Activated CD4-positive, alpha-beta T cell treated with anti-CD3 and anti-CD28 coated beads for 24 hours (primary cell): ENCODE measurements at places on chromosomes 1 and 21.

- no peak for DNase-seq
Measured at GRCh38 chr1:1758059-1758621, 20.1 kb downstream of the NADK start.

- no peak for DNase-seq
Measured at GRCh38 chr1:25527226-25527846, 16.1 kb upstream of the LDLRAP1 start.

DNA sequence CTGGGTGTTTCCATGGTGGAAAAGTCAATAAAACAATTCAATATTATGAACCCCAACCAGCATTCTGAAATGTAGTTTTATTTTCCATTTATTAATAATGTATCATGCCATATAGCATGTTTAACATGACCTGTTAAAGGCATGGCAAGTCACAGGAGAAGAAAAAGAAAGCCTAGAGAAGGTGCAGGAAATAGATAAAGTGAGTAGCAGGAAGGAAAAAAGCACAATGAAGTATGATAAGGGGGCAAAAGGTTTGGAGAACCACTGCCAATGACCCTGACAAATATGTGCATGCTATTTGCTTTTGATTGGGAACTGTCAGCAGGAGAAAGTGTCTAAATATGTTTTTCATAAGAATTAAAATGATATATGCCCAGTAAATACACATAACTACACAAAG is 85.6 kb downstream of the HMCN1 start:
- DNase-seq = no peak

DNA sequence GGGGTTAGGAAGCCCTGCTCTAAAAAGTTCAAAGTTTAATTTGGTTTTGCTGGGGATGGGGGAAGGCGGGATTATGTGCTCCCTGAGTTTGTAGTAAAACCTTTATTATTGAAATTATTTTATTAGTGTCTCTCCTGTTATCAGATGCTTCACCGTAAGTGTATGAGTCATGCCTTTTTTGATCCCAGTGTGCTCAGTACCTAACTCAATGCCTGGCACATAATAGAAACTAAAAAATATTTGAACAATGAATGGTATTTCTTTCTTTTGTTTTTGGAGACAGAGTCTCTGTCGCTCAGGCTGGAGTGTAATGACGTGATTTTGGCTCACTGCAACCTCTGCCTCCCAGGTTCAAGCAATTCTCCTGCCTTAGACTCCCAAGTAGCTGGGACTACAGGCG is 6.4 kb downstream of the SNRPE start:
- no peak for DNase-seq

- no peak for DNase-seq
Measured at GRCh38 chr1:118905671-118906070, 82.5 kb downstream of the TBX15 start.

DNA sequence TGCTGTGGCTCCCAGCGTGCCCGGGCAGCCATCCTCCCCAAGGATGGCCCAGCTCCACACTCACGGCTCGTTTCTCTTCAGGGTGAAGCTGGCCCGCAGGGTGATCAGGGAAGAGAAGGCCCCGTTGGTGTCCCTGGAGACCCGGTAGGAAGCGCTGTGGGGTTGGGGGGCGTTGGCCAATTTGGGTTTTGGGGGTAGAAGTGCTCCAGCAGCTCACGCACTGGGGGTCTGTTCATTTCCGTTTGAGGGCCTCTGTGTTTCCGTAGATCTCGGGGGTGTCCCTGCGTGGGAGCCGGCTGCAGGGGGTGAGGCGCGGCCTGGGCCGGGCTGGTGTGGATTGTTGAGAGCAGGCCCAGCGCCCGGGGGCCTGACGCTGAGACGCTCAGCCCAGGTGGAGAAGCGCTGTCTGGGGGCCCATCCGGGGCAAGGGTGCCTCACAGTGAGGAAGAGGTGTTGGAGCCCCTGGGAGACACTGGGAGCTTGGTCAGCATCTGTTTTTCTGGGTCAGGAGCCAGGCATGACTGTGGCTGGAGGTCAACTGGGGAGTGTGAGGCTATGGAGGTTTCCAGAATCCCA is 12.6 kb downstream of the COL6A1 start:
- DNase-seq = no peak

DNA sequence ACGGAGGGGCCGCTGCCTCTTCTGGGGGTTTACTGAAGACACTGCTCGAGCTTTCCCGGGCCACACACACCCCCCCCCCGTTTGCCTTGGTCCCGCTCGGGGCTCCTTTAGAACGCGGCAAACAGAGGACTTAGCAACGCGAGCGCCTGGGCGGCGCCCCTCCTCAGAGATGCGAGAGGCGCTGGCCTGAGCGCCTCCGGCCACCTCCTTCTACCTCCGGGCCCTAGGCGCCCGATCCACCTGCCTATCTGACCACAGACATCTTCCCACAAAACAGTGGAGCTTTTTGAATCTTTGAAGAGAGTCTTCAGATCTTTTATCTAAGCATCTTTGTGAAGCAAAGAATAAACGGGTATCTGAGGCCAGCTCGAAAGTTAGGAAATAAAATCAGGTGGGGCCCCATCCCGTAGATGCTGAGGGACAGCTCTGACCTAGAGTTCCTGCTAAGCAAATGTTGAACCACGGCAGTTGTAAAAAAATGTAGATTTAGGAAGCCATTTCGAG is 436 bp upstream of the TTLL7 start:
- DNase-seq = no peak

GRCh38 chr1:100982793-100983192 is 42.8 kb downstream of the DPH5 start:
- no peak for DNase-seq

GRCh38 chr21:41169258-41169576 is 1.3 kb downstream of the BACE2 start:
- no peak for DNase-seq

- DNase-seq = peak; percentile 7
Measured at GRCh38 chr1:33180911-33181890, 642 bp downstream of the TRIM62 start.

DNA sequence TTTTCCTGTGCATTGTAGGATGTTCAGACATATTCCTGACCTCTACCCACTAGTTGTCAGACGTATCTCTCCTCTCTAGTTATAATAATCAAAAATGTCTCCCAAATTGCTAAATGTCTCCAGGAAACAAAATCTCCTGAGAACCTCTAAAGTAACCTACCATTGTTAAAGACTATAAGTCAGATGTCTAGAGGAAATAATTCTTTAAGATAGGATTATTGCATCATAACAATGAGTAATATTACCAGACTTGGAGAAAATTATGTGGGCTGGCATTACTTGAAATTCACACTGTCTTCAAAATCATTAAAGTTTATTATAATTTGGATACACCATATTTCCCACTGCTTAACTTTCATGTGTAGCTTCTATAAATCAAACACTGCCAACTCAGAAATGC is 643.0 kb upstream of the ADGRL2 start:
- no peak for DNase-seq

GRCh38 chr1:211822677-211823407 is 7.7 kb downstream of the LPGAT1 start:
- DNase-seq = no peak

GRCh38 chr1:10665930-10666850 is 130.3 kb downstream of the CASZ1 start:
- DNase-seq = no peak

DNA sequence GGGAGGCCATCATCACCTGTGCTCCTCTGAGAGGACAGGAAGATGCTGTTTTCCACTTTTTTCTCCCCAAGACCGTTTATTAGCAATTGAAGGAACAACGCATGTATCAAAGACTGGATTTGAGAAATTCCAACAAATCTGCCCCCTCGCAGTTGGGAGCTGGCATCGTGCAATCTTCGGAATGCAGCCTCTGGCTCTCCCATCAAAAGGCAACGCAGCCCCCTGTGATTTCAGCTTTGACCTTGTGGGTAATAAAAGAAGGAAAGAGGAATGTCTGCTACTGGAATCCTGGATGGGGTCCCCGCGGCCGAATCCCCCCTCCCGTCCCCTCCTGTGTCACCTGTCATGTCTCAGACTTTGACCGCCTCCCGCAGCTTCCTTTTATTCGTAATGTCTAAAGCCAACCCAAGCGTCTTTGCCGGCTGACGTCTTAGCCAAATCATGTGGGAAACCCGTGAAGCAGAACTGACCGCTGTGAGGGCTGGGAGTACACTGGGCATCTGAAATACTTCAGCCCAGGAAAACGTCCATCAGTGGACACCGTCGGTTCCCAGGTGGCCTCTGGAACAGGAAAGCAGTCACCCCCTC is 101.5 kb downstream of the WDR4 start:
- no peak for DNase-seq

- DNase-seq = no peak
Measured at GRCh38 chr1:170415710-170416372, 116.1 kb upstream of the GORAB start.
